Stimulated activated CD4-positive, alpha-beta T cell treated with anti-CD3 and anti-CD28 coated beads, TNF-alpha, amount 100 ng/mL, for 24 hours (primary cell): ENCODE measurements at places on chromosomes 5 and 9.

DNA sequence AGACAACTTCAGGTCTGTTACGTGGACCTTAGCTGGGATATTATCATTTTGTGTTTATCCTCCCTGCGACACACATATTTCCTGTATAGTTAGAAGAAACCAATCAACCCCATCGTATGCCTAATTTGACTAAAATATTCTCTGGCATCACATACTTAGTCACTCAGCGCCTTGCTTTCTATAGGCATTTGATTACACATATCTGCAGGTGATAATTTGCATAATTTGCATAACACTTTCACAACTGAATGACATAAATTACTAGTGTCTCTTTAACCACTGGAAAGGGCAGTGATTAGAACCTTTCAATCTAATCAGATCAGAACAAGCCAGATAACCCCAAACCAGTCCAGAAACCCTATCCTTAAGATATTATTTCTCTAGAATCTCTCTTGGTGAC, 390.2 kb downstream of the TLR4 start:
- DNase-seq: no peak

GRCh38 chr5:160152901-160153300, 33.7 kb upstream of the PWWP2A start:
- no peak for DNase-seq

DNA sequence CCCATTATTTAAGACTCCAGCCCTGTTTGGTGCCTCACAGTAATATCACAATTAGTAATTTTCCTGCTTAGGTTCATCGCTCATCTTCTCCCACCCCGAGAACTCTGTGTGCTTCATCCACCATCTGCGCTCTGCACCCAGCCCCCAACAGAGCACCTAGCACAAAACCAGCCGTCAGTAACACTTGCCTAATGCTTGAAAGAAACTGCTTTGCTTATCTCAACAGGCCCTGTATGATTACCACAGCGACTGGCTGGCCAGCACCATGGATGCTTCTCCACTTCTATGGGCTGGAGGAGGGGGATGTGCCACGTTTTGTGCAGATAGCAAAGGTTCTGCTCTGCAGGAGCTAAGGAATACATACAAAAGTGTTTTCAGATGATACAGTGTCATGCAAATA, 166.8 kb downstream of the SPOCK1 start:
- no peak for DNase-seq

GRCh38 chr9:77575785-77576184, 72.3 kb downstream of the GNA14 start:
- DNase-seq: no peak

DNA sequence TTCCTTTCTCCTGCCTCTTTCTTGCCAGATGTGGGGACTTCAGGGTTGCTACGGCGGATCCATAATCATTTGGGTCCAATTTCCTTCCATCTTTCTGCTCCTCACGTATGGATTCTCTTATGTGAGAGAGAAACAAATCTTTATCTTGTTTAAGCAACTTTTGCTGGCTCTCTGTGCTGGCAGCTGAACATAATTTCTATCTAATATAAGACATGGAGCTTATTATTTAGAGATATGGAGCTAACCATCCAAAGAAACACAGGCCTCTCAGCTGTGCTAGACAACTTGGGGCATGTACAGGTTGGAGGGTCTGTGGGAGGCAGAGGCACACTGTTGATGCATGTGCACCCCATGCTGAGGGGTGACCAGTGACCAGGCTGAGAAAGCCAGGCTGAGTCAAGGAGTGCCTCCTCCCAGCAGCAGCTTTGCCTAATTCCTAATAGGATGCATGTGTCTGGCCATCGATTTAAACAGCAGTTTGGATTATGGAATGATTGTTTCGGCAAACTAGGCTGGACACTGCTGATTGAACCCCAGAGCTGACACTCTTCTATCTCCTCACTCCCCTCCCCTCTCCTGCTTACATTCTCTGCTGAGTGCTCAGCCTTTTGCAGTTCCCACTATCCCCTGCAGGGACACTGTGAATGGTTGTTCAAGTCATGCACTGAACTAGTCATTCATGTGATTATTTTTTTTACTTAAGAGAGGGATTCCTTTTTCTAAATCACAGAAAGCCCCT, 195.8 kb downstream of the ERCC6L2 start:
- no peak for DNase-seq
